ENCODE measurements at places on chromosomes 3 and 15.

GRCh38 chr3:119557877-119558269 is 1.5 kb downstream of the CD80 start:
- no peak for DNase-seq

- DNase-seq, result no peak
Measured at GRCh38 chr15:33242165-33242564, 47.7 kb upstream of the FMN1 start.

DNA sequence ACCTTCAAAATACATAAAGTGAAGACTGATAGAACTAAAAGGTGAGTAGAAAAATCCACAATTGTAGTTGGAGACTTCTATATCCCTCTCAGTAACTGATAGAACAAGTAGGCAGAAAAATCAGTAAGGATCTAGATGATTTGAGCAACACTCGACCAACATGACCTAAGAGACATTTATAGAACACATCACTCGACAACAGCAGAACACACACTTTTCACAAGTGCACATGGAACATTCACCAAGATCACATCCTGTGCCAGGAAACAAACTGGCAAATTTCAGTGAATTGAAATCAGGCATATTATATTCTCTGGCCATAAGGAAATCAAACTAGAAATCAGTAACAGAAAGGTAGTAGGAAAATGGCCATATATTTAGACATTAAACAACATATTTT is 37.1 kb downstream of the LYSMD4 start:
- DNase-seq, result no peak

DNA sequence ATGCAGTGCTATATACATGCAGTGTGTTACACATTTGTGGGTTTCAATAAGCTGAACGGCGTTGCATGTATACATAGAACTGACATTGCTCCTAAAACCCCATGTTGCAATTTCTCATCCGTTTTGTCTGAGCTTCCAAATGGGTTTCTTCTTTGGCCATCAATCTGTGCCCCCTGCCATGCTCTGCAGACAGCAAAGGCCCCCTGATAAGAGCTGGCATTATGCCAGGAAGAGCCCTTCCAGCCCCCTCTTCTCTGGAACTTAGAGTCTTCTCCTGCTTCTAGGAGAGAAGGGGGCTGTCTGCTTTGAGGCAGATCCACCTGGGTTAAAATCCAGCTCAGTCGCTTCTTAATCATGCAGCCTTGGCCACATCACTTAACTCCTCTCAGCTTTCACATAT is 254.0 kb downstream of the SLCO3A1 start:
- no peak for DNase-seq

- DNase-seq, result no peak
Measured at GRCh38 chr3:82685761-82686160, 924.3 kb upstream of the GBE1 start.

- DNase-seq, result no peak
Measured at GRCh38 chr3:160648701-160649100, 28.3 kb upstream of the ARL14 start.

DNA sequence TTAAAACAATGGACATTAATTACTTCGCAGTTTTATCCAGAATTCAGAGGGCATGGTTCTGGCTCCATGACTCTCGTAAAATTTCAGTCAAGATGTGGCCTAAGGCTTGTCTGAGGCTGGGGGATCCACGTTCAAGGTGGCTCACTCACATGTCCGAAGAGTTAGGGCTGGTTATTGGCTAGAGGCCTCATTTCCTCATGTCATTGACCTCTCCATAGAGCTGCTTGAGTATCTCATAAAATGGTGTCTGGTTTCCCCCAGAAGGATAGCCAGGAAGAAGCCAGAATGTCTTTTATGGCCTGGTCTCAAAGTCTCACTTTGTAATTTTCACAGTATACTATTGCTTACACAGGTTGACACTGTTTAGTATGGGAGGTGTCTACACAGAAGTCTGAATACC is 67.3 kb upstream of the DCBLD2 start:
- DNase-seq, result no peak

DNA sequence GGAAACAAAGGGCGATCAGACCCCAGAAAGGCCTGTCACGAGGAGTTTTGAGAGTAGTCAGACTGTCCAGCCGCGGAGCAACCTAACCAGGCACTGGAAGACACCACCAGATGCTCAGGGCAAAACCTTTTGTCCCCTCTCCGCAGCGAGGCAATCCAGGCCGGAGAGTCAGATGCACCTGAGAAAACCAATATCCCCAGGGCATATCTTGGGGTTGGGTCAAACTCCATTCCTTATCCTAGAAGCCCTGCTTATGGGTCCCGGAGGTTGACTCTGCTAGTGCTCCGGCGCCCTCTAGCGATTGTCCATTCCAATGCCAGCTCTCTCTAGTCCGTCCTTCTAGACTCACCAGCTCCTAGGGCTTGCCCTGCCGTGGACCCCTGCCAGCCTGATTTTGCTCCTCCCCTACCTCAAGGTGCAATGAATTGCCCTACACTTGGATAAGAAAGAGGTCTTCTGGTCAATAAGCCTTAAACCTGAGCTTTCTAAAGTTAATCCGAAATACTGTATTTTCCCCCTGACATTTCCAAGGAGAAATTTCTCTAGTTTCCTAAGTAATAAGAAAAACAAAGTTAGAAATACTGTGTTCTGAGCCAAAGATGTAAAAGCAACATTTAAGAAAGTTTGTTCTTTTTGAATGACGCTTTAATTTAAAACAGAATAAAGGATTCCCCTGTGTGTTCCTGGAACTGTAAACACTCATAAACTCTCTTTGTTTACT is 5.5 kb downstream of the CPNE4 start:
- DNase-seq, result peak; percentile 27

- no peak for DNase-seq
Measured at GRCh38 chr15:96627031-96627568, 296.6 kb downstream of the NR2F2 start.

DNA sequence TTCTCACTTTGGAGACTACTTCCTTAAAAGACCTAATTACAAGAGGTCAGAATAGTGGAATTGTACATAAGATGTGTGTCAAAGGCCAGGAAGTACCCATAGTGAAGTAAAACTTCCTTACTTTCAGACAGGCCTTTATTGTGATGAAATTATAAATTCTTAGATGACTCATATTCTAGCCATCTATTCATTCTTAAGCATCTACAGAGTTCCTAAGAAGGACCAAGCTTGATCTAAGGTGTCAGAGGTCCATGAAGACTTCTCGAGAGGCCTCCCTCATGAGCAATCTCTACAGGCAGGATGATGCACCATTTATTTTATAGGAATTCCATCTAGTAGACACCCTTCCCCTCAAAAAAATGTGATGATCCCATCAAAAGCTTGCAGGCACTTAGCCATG is 493.3 kb downstream of the MAGI1 start:
- no peak for DNase-seq

DNA sequence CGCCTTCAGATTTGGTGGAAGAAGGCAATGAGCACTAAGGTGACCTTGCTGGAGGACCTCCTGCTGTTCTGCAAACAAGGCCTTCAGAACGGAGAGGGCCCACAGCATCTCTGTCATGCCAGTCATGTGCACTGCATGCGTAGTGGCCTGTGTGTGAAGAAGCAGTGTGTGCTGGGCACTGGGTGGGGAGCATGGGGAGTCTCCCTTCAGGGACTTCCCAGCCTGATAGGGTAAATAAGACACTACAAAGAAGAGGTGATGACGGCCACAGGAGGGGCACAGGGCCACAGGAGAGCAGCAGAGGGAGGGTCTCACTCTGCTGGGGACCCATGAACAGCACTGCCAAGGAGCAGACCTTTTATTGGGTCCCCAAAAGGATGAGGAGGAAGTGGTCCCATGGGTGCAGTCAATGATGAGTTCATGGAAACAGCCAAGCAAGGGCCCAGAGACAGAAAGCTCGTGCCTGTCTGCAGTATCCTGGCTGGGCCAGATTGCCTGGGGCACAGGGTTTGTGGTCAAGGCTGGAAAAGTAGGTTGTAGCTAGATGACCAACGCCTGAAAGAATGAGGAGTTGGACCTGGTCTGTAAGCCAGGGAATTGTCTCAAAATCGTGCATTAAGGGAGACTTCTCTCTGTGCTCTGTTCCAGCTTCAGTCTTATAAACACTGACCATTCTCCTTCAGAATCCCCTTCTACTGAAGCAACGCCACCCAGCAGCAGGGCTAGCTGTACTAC is 67.8 kb upstream of the SEC61A1 start:
- no peak for DNase-seq

GRCh38 chr3:10437995-10438901 is 67.1 kb downstream of the ATP2B2 start:
- DNase-seq, result no peak

DNA sequence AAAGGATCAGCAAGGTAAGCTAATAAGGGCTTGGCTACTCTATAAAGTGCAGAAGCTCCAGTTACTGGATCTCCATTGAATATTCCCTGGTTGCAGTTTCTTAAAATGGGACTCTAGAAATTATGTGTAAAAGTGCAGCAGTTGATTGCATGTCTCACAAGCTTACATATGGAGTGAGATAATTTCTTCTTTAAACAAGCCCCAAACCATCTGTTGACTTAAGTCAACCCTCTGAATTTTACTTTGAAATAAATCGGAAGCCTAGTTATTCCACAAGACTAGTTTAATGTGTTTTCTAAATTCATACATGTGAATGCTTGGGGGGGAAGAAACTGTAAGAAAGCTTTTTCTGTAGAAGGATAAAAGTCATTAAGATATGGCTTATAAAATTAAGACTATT is 664.2 kb downstream of the NLGN1 start:
- DNase-seq, result no peak

GRCh38 chr15:45645026-45645980 is 10.5 kb downstream of the SQOR start:
- no peak for DNase-seq

DNA sequence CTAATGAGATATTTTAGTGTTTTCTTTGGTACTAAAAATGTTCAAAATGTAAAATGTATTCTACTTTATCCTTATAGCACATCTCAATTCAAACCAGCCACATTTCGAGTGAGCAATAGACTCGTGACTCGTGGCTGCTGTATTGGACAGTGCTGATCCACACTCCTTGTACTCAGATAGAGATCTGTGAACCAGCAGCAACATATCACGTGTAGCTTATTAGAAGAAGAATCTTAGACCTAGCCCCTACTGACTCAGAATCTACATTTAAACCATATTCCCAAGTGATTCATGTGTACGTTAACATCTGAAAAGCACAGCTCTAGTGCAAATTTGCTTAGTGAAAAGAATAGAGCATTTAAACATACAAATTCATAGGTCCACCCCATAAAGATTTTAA is 130.9 kb downstream of the IL1RAP start:
- DNase-seq, result no peak

- DNase-seq, result no peak
Measured at GRCh38 chr3:134749802-134750553, 45.1 kb upstream of the EPHB1 start.

DNA sequence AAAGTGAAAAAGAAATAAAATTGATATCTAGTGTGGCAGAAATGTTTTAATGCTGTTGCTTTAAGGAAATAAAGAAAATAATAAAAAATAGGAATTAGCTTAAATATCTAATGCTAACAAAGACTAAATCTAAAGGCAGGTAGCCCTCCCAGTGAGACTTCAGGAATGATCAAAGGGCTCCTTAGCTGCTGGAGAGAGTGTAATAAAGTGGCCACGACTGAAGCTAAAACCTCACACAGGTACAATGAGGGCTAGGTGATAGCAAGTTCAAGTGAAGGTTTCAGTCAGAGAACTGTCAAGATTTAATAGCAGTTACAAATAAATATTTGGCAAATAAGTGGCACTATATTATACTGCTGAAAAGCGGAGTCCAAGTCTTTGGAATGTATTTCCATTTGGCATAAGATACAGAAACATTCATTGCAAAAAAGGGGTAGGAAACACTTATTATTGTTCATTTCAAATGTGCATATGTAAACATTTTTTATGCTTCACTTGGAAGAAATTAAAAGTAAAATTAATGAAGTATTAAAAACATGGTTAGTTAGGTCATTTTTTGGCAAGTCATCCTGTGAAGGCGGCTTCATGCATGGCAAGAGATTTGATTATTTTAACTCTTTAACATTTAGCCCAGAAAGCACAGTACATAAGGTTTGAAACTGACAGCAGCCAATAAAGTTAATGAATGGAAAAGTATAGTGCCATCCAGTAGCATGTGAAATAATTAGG is 168.2 kb downstream of the ECT2 start:
- no peak for DNase-seq

- no peak for DNase-seq
Measured at GRCh38 chr3:65761446-65762234, 277.1 kb downstream of the MAGI1 start.

DNA sequence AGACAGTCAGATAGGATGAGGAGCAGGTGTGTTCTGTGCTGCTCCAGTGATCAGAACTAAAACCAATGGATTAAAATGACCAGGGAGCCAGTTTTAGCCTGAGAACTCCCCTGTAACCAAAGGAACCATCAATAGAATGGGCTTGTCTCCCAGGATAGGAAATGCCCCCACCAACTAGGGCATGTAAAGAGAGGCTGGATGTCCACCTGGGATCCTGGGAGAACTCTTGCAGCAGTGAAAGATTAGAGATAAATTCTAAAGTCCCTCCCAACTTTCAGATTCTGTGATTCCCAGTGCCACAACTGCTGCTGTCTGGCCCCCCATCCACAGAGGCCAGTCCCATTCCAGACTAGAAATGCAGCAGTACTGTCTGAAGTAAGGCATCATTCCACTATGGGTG is 33.8 kb downstream of the HDC start:
- no peak for DNase-seq

DNA sequence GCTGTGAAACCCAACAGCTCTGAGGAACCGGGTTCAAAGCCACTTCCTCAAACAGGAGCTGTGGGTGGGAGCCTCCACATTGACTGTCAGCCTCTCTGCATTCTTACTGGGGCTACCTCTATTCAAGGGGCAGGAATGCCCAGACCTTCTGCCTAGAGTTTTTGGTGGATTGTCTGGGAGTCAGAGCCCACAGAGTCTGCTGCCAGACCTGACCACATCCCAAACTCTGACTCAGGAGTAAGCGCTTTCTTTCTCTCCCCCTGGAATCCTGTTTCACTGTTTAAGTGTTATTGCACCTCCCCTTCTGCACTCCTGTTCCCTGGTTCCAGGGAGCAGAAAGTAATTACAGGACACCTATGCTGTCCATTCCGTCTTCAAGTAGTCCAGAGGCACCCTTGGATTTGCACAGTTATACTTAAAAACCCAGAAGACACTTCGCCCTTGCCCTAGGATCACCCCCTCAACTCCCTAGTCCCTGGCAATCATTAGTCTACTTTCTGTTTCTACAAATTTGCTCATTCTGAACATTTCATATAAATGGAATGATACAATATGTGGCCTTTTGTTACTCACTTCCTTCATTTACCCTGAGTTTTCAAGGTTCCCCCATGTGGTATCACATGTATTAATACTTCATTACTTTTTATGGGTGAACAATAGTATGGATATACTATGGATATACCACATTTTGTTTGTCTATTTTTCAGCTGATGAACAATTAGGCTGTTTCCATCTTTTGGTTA is 37.9 kb upstream of the TJP1 start:
- no peak for DNase-seq

GRCh38 chr15:87597346-87598052 is 659.0 kb downstream of the NTRK3 start:
- peak; percentile 62 for DNase-seq

DNA sequence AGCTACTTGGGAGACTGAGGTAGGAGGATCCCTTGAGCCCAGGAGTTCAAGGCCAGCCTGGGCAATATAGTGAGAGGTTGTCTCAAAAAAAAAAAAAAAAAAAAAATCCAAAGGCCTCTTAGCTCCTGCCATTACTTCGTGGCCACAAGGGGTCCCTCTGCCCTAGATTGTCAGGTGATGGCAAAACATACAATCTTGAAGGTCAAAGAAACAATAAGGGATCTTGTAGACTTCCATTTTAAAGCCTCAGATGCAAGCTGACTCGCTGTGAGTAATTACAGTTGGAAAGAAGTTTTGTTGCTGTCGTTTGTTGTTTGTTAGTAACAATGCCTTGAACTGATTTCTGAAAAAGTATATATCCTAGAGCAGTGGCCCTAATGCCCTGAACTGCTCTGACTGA is 55.9 kb upstream of the PLCL2 start:
- DNase-seq, result peak; percentile 59
